Lung microvascular endothelial cell (primary cell): ENCODE measurements at places on chromosomes 12 and 14. TPM values are rescaled to one million over a fixed set of nuclear protein-coding genes. Genes with fewer than 3 reads are reported as not detected.

GRCh38 chr14:71062581-71063303, 155.5 kb downstream of the PCNX1 start:
- DNase-seq, result no peak

DNA sequence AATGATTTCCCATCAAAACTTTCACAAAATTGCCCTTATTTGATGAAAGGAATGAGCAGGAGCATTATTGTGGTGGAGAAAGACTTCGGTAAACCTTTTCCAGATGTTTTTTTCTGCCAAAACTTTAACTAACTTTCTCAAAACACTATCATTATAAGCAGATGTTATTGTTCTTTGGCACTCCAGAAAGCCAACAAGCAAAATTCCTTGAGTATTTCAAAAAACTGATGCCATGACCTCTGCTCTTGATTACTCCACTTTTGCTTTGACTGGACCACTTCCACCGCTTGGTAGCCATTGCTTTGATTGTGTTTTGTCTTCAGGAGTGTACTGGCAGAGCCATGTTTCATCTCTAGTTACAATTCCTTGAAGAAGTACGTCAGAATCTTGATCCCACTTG, 29.7 kb upstream of the RAB21 start:
- no peak for DNase-seq

DNA sequence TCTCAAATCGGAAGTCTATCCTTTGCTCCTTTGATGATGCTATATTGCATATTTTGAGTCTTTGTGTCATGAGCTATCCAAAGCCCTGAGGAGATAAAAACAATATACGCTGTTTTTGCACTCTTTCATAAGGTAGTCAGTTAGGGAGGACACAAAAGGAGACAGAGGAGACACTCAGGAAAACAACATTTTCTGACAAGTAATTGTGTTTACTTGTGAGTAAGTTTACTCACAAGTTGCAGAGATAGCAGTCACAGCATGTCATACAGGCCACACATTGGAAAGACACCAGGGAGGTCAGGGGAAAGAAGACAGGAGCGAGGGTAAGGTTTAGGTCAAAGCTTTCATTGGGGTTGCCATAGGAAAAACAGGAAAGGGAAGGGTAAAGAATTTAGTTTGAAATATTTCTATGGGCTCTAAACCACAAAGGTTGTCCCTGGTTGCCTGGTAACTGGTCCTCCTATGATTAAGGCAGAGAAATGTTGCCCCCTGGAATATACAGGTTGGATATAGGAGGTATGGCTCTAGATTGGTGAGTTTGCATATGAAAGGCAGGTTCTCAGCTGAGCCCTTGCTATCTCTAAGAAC, 7.4 kb upstream of the GABARAPL1 start:
- DNase-seq, result no peak

HIP1R gene
- 28.2 and 49.5 TPM in 2 replicates for total RNA-seq

DNA sequence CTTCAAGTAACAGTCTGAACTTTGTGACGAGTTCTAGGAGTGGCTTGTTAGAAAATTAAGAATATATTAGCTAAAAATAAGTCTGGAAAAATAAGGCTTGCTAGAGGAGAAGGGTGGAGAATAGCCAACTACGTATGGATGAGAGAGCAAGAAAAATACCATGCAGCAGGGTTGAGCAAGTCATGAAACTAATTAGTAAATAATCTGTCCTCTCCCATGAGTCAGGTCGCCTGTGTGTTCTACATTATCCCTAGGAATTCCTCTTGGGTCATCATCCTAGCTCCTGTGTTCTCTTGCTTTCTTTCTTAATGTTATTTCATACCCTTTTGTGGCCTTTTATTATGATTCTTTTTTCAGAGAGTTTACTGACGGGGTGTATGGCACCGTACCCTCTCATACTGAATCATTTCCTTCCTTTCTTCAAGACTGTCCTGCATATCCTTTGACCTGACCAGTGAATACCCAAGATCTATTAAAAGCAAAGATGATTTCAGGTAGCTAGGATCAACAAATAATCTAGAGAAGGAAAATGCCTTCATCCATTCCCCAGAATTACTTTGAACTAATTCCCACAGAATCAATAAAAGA, 177.2 kb upstream of the NPAS3 start:
- no peak for DNase-seq

- DNase-seq, result no peak
Observed at GRCh38 chr12:19082365-19082911, 47.1 kb upstream of the PLEKHA5 start.

LRP1-AS gene
- not detected in 2 replicates for total RNA-seq
